Stimulated activated CD8-positive, alpha-beta memory T cell treated with anti-CD3 and anti-CD28 coated beads, Interleukin-4, amount 100 ng/mL, for 4 hours (primary cell): ENCODE measurements at places on chromosomes 13 and 19.

GRCh38 chr13:26847281-26847680 lies 86.7 kb upstream of the GPR12 start:
- no peak for DNase-seq

DNA sequence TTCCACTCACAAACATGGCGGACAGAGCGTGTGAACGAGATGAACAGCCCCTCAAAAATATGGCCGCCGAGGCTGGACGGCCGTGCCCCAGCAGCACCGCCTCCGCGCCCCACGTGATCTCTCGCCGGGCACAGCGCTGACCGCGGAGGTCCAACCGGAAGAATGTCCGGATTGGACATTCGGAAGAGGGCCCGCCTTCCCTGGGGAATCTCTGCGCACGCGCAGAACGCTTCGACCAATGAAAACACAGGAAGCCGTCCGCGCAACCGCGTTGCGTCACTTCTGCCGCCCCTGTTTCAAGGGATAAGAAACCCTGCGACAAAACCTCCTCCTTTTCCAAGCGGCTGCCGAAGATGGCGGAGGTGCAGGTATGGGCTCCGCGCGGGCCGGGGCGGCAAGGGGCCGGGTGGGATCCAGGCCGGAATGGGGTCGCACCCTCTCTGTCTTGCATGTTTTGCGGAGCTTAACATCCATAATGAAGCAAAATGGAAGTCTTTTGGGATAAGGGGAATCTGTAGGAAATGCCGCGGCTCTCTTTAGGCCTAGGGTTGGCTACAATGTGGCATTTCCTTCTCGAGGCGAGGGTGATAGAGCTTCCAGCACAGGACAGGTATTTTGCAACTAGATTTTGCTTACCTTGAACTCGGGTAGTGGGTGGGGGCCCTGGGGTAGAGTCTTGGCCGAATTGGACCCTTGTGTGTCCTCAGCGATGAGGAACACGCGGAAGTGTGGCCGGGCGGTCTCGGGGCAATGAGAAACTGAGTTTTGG lies at the start of gene RPL13A:
Gene RPL13A (plus strand): TSS at position 332 of the 769 bp plus-strand sequence. CDS start 22 bp downstream, at position 354.
- DNase-seq = peak; percentile 98

GRCh38 chr19:54141356-54141755 lies 3.8 kb downstream of the CNOT3 start:
- DNase-seq = no peak

DNA sequence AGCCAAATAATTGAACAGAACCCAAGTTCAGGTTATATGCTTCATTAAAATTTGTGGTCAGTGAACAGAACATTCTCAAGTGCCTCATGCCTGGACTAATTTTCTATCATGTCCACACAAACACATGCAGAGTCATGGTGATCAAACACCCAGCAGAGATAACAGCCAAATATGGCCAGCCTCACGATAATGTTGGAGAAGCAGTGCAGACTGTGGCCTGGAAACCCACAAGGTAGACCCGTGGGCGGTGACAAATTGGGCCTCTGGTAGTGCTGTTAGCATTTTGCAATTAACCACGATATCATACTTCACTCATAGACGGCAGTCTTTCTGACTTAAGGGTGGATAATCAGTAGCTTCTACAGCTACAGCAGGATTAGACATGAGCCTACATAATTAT lies 35.0 kb upstream of the VWA8 start:
- no peak for DNase-seq

- no peak for DNase-seq
Observed at GRCh38 chr19:28492621-28493020, 720.3 kb downstream of the UQCRFS1 start.

GRCh38 chr13:98423417-98423816 lies 153.5 kb downstream of the STK24 start:
- no peak for DNase-seq

- no peak for DNase-seq
Observed at GRCh38 chr19:42120276-42120980, 11.8 kb downstream of the POU2F2 start.

- DNase-seq = no peak
Observed at GRCh38 chr19:7419777-7420439, 68.9 kb downstream of the PEX11G start.

- no peak for DNase-seq
Observed at GRCh38 chr19:56282809-56283208, 10.3 kb downstream of the EDDM13 start.

DNA sequence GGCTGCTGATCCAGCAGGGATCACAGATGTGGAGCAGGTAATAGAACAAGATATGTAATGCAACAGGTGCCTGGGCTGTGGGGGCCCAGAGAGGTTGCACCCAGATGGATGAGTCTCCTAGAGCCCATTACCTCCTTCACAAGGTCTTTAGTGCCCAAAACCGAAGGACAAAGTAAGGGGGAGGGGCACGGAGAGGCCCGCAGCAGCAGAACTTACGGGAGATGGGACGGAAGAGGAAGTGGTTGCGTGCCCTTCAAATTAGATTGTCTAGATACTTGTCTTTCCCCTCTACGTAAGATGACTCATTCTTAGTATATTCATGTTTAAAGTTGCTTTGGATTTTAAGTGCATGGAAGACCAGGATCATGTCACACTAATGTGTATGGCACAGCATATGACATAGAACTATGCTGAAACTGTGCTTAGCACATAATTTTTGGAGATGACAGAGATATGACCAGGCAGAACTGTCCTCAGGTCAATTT lies 5.7 kb upstream of the MRPS31 start:
- peak; percentile 45 for DNase-seq

DNA sequence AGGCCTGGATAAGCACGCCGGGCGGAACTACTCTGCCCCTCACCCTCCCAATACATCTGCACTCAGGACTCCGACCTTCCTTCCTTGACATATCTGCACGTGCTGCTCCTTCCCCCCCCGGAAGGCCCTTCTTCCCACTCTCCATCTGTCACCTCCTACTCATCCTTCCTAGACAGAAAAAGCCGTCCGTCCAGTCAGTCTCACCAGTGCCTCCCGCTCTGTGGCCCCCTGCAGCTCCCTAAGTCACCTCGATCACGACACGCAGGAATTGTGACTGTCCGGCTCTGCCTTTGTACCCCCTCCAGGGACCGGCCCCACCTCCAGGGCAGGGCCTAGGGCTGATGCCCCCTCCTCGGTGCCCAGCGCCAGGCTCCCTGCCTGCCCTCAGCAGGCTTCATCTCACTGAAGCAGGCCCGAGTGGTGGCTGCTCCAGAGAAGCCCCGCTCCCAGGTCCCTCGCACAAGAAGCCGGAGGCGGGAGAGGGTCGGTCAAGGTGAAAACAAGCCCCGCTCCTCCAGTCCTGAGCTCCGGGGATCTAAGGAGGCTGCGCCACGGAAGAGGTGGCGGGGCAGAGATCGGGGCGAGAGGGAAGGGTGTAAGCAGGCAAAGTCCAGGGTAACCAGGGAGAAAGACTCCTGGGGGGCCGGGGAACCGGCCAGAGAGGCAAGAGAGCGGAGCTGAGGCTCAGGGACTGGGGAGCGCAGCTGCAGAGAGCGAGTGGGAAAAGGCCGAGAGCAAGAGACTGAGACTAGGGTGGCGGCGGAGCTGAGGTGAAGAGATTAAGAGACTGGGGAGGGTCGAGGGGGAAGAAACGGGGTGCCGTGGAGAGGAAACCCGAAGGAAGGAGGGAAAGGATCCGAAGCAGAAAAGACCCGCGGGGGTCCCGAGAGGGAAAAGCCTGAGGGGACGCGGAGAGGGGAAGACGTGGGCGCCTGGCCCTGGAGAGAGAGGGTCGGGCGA lies 1.1 kb downstream of the PPP6R1 start:
- no peak for DNase-seq

DNA sequence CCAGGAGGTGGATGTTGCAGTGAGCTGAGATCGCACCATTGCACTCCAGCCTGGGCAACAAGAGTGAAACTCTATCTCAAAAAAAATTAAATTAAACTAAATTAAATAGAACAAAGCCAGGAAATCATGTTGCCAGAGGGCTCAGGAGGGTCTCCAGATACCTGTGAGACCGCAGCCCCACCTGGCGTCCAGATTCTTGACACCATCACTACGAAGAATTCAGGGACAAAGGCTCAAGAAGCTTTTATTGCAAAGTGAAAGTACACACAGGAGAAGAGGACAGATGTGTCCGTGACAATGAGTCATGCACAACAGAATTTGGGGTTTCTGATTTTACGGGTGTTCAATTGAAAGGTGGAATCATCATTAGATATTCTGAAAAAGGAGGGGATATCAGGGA lies 76.6 kb downstream of the STOML3 start:
- no peak for DNase-seq

DNA sequence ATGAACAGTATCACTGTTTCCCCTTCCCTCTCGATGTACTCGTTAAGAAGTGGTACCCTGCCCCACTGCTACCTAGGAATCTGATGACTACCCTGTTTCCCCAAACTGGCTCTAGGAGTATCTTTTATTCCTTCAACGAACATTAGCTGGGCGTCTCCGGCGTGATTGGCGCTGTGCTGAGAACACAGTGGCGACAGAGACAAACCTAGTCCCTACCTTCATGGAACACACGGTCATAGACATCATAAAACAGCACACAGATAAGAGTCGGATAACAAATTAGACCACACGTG lies 730 bp downstream of the SYMPK start:
- no peak for DNase-seq

DNA sequence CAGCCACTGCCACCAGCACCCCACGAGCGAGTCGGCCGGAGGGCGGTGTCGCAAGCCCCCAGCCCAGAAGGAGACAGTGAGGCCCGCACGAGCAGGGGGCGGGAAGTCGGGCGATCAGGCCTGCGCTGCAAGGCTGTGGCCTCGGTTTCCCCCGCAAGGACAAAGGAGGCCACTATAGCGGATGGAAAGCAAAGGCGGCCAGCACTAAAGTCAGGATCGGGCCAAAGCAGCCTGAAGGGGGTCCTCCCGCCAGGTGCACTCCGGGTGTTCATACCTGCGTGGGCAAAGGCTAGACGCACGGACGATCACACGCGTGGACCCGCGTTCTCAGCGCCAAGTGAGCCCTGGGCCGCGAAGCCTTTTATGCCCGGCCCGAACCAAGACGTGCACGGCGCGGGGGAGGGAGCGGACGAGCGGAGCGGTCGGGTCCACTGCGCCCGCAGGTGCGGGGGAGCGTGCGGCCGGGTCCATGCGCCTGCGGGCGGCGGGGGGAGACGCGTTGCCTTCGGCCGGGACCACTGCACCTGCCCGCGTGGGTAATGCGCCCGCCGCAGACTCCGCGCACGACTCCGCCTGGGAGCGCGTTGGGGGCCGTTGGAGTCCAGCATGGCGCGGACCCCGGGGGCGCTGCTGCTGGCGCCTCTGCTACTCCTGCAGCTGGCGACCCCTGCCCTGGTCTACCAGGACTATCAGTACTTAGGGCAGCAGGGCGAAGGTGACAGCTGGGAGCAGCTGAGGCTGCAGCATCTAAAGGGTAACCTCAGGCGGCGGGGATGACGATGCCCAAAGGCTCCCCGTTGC lies at the start of the genes PRDX2 and THSD8:
Gene PRDX2 (minus strand): TSS at position 335 of the 801 bp plus-strand sequence. CDS start 539 bp downstream, outside the sequence.
Gene THSD8 (plus strand): TSS at position 604 of the 801 bp plus-strand sequence. CDS start 3 bp downstream, at position 607.
- DNase-seq = no peak

DNA sequence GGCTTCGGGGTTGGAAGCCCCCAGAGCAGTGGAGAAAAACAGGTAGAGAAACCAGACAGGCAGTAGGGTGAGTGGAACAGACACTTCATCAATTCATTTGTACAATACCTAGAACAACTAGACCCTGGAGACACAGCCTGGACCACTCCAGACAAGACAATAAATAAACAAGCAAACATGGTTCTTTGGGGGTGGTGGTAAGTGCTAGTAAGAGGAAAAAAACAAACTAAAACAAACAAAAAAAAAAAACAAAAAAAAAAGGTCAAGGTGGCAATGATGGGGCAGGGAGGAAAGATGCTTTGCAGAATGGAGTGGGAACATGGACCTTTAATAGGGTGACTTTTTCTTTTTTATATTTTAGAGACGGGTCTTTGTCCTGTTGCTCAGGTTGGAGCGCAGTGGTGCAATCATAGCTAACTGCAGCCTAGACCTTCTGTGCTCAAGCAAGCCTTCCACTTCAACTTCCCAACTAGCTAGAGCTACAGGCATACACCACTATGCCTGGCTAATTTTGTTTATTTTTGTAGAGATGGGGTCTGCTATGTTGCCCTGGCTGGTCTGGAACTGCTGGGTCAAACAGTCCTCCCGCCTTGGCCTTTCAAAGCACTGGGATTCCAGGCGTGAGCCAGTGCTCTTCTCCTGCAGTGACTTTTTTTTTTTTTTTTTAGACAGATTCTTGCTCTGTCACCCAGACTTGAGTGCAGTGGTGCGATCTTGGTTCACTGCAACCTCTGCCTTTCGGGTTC lies 3.1 kb downstream of the JUNB start:
- DNase-seq = no peak

DNA sequence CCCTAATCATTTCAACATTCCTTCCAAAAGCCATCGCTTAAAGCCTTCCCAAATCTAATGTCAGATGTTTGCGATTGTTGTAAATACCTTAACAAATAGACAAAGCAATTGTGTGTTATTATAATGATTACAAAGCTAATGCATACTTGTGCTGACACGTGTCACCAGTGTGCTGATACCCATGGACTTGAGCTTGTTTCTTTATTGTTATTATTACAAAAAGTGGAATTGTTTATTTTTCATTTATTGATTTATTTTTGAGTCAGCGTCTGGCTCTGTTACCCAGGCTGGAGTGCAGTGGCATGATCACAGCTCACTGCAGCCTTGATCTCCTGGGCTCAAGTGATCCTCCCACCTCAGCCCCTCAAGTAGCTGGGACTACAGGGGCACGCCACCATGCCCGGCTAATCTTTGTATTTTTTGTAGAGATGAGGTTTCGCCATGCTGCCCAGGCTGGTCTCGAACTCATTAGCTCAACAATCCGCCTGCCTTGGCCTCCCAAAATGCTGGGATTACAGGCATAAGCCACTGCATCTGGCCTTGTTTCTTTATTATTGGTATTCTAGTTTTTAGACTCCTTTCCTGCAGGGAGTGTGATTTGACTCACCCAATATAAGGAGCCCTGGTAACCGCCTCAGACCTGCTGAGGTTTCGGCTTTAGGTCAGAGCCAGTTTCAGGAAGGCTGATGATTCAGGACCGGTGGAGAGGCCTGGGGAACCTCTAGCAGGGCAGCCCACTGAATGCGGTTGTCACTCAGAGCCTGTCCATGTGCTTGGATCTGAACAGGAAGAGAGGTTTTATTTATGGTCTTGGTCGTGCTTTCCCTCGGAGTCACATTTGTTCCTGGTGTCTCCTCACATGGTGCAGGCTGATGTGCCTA lies 2.1 kb upstream of the FBXO17 start:
- DNase-seq = no peak

- no peak for DNase-seq
Observed at GRCh38 chr13:106110241-106110855, 425.1 kb downstream of the EFNB2 start.

- peak; percentile 32 for DNase-seq
Observed at GRCh38 chr19:47032171-47032811, 12.7 kb downstream of the NPAS1 start.

- DNase-seq = no peak
Observed at GRCh38 chr13:111551204-111551820, 230.9 kb downstream of the TEX29 start.

DNA sequence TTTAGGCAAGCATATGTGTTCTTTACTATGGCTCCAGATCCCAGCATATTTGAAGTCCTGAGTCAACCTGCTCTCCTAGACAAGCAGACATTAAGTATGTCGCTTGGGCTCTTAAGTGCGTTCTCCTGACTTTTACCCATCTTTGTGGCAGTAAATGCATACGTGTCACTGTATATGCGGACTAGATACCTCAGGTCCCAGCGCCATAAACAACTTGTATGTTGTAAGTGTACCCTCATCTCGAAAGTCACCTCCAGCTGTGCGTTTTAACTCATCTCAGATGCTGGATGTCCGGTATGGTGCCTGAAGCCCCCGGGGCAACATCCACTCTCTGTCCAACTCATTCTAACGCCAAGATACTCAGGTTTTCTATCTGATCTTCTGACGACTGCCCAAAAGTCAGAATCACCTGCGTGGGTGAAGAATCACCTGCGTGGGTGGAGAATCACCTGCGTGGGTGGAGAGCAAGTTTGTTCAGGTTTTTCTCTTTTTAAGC lies 1.7 kb downstream of the PTOV1 start:
- DNase-seq = no peak
